Stimulated activated CD8-positive, alpha-beta memory T cell treated with anti-CD3 and anti-CD28 coated beads, Interleukin-15, amount 100 ng/mL, for 4 hours (primary cell): ENCODE measurements at places on chromosomes 13 and 19.

GRCh38 chr13:65638572-65639168, 1591.5 kb downstream of the PCDH9 start:
- DNase-seq: no peak

DNA sequence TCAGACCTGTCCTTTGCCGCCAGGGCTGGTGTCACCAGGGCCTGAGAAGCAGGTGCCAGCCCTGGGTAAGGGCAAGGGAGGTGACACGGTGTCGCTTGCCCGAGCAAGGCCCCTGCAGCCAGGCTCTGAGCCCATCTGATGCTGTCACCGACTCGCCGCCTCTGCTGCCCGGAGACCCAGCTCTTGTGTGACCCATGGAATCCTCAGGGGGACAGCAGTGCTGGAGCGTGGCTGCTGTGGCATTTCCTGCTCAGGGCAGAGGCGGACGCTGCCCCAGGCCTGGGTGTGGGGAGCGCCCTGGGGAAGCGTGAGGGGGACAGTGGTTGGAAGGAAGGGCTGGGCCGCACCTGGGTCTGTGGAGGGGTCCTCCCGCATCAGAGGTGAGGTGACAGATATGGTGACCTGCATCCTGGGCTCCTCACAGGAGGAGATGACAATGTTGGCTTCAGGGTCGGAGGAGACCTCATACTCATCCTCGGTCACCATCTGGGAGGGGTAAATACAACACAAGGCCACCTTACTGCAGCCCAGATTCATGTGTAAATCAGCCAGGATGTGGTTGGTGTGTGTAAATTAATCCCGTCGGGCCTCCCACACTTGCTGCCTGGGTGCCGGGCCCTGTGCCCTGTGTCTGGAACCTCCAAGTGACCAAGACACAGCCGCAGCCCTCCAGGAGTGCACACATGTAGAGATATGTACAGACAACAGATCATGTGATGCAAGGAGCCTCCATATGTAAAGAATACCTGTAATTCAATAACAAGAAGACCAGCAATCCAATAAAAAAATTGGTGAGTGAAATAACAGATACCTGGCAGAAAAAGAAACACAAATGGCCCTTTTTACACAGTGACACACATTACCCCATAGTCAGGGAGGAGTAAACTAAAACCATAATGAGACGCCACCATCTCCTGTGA, 27.6 kb upstream of the MATK start:
- DNase-seq: no peak

- DNase-seq: no peak
Measured at GRCh38 chr13:38309397-38309796, 40.3 kb upstream of the UFM1 start.

DNA sequence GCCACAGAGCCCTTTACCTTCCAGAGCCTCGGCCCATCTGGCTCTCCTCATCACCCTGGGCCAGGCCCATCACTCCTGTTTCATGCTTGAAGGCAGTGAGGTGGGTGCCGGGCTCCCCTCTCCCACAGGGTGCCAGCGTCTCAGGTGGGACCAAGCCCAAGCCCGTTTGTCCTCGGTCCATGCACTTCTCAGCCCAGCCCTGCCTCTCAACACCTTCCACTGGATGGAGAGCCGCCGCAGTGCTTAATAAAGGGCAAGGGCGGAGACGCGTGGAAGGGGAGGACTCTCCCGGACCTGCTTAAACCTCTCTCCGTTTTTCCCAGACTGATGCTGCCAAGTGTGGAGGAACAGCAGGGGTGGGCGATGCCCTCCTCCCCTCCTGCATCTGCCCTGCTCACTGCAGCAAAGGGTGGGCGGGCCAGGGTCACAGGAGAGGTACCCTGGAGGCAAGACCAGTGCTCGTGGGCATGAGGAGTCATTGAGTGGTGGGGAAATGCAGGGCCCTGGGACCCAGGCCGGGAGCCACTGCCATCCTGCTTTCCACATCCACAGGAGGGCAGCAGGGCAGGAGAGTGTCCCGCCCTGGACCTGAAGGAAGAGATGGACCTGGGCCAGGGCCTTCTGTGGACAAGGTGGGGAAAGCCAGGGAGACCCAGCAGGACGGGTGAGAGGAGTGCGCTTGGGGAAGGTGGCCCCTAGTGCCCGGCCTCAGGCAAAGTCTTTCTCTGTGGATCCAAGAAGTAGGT, 9.7 kb upstream of the ATP11A start:
- no peak for DNase-seq

- DNase-seq: no peak
Measured at GRCh38 chr19:15323496-15324235, 8.7 kb downstream of the BRD4 start.

GRCh38 chr13:27415116-27415515, 9.3 kb upstream of the GTF3A start:
- DNase-seq: no peak

DNA sequence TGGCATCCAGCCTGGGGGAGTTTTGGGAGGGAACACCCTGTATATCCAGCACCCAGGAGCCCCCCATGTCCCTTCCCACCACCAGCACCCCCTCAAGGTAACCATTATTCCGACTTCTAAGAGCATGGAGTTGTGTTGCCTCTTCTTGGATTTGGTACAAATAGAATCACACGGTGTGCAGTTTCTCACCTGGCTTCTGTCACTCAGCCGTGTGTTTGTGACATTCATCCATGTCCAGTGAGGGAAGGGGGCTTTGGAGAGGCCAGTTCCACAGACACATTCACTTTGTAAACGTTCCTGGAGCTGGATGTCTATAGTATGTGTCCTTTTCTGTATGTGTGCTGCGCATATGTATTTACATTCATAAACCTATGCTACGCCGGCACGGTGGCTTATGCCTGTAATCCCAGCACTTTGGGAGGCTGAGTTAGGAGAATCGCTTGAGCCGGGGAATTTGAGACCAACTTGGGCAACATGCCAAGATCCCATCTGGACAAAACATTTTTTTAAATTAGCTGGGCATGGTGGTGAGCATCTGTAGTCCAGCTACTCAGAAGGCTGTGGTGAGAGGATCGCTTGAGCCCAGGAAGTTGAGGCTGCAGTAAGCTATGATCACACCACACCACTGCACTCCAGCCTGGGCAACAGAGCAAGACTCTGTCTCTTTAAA, 36.6 kb downstream of the MYH14 start:
- DNase-seq: no peak
